ENCODE measurements at places on chromosomes 1 and 21. TPM values are rescaled to one million over a fixed set of nuclear protein-coding genes. Genes with fewer than 3 reads are reported as not detected.
A peak's percentile ranks its signal among the peaks of the same experiment; 100 is the strongest.

UQCRH gene
- total RNA-seq, result 266 TPM

ANXA9 gene
- not detected for total RNA-seq

LENEP gene
- total RNA-seq, result 0.35 TPM

DNA sequence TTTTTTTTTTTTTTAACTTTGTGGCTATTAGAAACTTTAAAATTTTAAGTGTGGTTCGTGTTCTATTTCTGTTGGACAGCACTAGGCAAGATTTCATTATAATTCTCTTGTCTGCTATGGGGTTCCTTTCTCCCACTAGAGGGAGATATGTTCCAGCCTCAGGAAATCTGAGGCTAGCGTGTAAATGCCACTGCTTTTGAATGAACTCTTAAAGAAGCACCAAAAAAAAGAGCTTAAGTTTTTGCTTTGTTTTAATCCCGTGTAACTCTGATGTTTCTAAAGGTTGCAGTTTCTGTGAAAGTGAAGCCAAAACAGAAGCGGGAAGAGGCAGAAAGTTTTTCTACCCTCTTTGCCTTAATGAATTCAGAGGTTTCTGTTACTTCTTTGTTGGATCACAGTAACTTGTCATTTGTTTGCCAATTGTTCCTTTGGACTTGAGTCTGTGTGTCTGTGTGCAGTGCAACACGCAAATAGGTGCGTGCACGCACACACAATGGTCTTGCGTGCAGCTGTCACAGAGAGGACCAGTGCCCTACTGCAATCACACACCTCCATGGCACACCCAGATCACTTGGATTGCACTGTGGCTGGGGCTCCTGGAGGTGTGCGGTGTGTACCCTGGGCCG, 32.3 kb downstream of the HHAT start:
- no peak for DNase-seq

- peak; percentile 33 for DNase-seq
Observed at GRCh38 chr1:231357831-231358354, 19.8 kb downstream of the SPRTN start.

DNA sequence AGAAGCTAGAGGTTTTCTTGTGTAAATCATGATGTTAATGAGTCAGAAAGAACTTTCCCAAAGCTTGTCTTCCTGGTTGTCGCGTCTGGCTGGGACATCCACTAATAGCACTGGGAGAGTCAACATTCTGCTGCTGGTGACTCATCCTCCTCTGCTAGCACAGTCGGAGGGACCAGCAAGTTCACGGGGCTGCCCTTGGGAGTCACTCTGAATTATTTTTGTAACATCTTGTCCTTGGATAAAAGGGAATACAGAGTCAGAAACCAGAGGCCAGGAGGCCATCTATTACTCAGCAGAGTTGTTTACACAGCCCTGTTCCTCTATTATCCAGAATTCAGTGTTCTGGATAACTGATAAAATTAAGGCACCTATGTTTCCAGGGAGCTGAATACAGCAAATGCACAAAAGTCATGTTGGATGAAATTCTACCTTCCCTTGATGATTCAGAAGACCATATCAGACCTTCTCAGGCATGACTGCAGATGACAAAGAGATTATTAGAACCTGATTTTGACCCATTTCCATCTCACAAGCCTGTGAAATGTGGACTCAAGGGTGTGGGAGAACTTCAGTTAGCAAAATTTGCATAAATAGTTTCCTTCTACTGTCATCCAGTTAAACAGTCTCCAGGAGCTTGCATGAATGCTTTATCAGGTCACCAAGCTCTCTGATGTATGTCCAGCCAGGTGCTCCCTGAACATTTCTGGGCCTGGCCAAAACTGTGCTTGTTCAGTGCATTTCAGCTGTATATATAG, 68.1 kb downstream of the JAK1 start:
- DNase-seq, result no peak

- peak; percentile 72 for DNase-seq
Observed at GRCh38 chr1:151443846-151444782, 15.2 kb downstream of the POGZ start.

DNA sequence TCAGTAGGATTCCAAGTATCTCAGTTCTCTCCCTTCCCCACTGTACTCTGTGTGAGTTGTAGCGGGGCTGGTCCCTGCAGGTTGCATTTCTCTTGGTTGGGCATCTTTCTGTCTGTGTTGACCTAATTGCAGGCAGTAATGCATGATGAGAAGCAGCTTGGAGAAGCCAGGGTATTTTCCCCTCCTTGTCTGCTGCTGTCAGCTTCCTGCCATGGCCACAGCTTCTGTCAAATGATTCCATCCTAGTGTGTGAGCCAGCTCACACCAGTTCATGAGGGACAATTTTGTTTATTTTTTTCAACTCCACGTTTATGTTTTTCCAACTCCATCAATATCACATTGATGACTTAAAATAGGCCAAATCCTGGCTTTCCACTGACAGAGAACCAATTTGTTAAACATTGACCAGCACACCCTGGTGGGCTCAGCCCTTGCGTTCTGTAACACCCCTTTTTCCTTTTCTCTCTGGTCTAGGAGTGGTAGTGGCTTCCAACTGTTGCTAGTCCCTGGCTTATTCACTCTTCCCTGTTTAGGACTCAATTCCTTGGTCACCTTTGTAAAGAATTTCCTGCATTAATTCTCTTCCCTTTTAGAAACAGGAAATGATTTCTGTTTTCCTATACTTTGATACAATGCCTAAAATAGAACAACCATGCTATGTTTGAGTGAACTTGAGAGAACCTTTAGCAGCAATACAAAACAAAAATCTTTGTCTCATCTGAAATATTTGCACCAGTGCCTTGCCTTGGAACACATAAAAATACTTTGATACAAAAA, 44.9 kb upstream of the APOBEC4 start:
- DNase-seq, result no peak

DNA sequence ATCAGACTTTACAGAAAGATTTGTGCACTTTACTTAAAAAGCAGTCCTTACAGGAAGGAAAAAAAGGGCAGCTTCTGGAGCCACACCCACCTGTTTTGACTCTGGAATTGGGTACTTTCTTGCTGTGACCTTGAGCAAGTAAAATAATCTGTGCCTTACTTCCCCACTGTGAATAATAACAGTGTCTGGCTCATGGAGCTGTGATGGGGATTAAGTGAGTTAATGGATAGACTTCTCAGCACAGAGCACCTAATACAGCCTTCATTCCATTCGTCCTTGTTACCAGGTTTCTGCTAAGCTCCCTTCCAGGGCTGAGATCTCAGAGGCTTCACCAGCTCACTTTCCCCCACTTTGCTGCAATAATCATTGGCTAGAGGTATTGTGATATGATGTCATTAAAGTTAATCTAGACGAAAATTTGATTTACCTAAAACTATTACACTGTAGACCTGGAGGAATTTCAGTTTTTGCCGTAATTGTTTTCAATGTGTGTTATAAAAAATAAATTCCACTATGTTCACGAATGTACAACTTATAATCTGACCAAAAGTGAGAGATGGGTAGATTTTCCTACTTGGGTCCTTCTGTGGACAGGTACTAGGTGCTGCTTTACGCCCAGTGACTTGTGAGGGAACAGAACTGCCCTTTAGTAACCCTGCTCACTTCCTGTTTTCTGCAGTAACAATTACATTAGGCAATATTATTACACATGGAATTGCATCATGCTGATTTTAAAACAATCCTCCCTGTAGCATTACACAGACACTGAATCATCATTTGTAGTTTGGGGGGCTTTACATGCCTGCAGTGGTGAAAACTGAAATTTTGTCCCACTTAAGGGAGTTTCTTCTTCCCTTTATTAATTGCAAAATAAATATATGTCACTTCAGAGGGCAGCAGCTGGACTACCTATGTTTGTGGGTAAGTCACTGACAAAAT, 19.7 kb upstream of the ABCG1 start:
- peak; percentile 19 for DNase-seq

All from activated CD4-positive, alpha-beta memory T cell treated with anti-CD3 and anti-CD28 coated beads, Interleukin-2, amount 10 ng/mL, durations not matched to agents 7 days and 5 days (primary cell).